ENCODE measurements at places on chromosomes 16 and 17.

DNA sequence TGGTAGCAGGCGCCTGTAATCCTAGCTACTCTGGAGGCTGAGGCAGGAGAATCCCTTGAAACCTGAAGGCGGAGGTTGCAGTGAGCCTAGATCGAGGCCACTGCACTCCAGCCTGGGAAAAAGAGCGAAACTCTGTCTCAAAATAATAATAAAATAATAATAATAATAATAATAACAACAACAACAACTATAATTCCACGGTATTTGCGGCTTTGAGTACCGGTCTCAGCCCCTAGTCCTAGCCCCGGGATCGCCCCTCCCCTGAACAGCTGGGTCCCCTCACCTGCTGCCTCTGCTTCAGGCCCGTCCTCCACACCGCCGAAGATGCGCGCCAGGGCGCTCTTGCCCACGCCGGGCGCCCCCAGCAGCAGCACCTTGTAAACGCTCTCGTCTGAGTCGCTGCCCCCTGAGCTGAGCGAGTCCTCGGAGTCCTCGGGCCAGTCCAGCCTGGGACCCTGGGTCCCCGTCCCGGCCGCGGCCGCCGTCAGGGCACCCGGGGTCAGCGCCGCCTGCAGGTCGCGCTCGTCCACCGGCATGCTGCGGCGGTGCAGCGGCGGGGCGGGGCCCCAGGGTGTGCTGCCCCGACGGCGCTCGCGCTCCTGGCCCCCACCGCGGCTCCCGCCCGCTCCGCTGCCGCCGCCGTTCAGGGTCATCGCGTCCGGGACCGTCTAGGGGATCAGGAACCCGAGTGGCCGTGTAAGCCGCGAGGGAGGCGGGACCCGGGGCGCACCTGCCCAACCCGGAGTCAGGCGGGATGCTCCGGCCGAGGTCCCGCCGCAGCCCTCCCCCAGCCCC, 611 bp downstream of the RRAD start:
- DNase-seq, result no peak

- DNase-seq, result no peak
Measured at GRCh38 chr17:43570518-43570928, 24.4 kb upstream of the ETV4 start.

GRCh38 chr17:31248986-31249834, 47.8 kb downstream of the OMG start:
- DNase-seq, result no peak

GRCh38 chr17:55420067-55420775, 1.4 kb downstream of the MMD start:
- DNase-seq, result no peak

- DNase-seq, result no peak
Measured at GRCh38 chr16:56935201-56935600, 3.3 kb downstream of the HERPUD1 start.

GRCh38 chr17:45888392-45888791, 6.0 kb upstream of the MAPT start:
- no peak for DNase-seq

GRCh38 chr17:21019976-21020586, 22.7 kb downstream of the USP22 start:
- no peak for DNase-seq

- DNase-seq, result no peak
Measured at GRCh38 chr16:48180868-48181480, 25.2 kb upstream of the ABCC12 start.

GRCh38 chr16:7938175-7938574, 605.5 kb downstream of the RBFOX1 start:
- DNase-seq, result no peak

All from activated naive CD4-positive, alpha-beta T cell (primary cell).